Thymus (tissue), 14 donors: ENCODE measurements at places on chromosomes 5 and 9. TPM values are rescaled to one million over a fixed set of nuclear protein-coding genes. Genes with fewer than 3 reads are reported as not detected.
A peak's percentile ranks its signal among the peaks of the same experiment; 100 is the strongest.

Gene DMGDH
- 1.1 TPM for polyA plus RNA-seq

Gene DBN1
- 34.3 TPM for polyA plus RNA-seq

Gene CCL21
- polyA plus RNA-seq = 16.6 TPM

Gene F2RL2
- 0.91 TPM for polyA plus RNA-seq

Gene STARD4
- polyA plus RNA-seq = 7.0 TPM

Gene PCDH12
- 0.52 TPM for polyA plus RNA-seq

Gene FOXD4
- polyA plus RNA-seq = 0.82 TPM

Gene KCNV2
- polyA plus RNA-seq = not detected

Gene ANKRD34B
- polyA plus RNA-seq = 0.59 TPM

GRCh38 chr9:127910613-127911205, 6.1 kb downstream of the ST6GALNAC4 start:
- no peak for DNase-seq
- peak overlapping the region; percentile 66 for H3K27ac ChIP-seq
- peaks cover 67% of the 10 kb centered on the region for H3K4me1 ChIP-seq

DNA sequence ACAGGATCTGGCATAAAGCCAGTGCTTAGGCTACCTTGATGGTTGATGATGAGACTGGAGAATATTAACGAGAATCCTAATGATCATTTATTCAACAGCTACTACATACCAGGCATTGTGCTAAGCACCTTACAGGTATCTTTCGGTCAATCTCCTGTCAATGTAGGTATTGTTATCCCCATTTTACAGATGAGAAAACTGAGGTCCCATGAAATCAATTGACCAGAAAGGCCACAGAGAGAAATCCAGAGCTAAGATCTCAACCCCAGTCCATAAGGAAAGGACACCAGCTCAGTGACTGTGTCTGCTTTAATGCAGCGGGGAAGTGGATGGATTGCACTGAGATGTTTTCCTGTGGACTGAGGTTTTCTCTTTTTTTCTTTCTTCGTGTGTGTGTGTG, 63.3 kb downstream of the ARHGEF37 start:
- no peaks in the 10 kb centered on the region for H3K36me3 ChIP-seq
- H3K27me3 ChIP-seq = no peaks in the 10 kb centered on the region

GRCh38 chr5:142870532-142871362, 100.6 kb downstream of the ARHGAP26 start:
- H3K27ac ChIP-seq = peak overlapping the region; percentile 20
- DNase-seq = no peak
- no peak overlapping the region for H3K4me3 ChIP-seq
- no peaks in the 10 kb centered on the region for H3K36me3 ChIP-seq
- no peaks in the 10 kb centered on the region for H3K27me3 ChIP-seq

DNA sequence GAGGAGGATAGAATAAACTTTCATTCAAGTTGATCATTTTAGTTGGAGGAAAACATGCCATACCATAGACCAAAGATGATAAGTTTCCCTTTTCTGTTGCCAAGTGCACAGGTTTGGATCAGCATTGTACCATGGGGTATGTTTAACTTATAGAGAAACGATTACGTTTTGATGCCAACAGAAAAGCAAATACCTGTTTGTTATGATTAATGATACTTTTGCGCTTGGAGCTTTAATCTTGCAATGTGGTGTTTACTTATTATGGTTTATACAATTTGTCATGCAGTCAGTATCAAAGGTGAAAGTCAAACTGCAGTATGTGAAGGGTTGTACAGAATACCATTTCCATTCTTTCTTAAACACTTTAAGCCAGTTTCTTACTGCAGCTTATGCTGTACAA, 13.2 kb upstream of the ARHGEF28 start:
- no peaks in the 10 kb centered on the region for H3K4me1 ChIP-seq
- no peak for DNase-seq
- no peaks in the 10 kb centered on the region for H3K36me3 ChIP-seq
- no peak overlapping the region for H3K4me3 ChIP-seq
- no peaks in the 10 kb centered on the region for H3K27me3 ChIP-seq
- H3K27ac ChIP-seq = no peak overlapping the region

DNA sequence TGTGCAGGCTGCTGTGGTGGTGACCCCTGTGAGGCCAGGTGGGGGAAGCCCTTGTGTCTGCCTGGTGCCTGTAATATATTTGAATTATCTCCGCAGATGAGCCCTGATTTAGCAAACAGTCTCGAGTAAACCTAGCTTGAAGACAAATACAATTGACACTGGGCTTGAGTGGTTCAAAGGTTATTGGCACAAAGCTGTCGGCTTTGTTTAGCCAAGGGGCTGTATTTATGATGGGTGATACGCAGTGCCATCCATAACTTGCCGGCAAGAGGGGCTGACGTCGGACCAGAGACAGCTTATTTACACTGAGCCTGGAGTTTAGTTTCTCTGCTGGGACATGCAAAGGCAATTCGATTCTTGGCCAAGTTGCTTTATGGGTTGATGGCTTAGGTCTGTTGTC, 20.0 kb upstream of the PITX1 start:
- H3K36me3 ChIP-seq = no peaks in the 10 kb centered on the region
- no peak overlapping the region for H3K4me3 ChIP-seq
- H3K4me1 ChIP-seq = no peaks in the 10 kb centered on the region
- no peak overlapping the region for H3K27ac ChIP-seq
- peaks cover 31% of the 10 kb centered on the region for H3K27me3 ChIP-seq
- no peak for DNase-seq

DNA sequence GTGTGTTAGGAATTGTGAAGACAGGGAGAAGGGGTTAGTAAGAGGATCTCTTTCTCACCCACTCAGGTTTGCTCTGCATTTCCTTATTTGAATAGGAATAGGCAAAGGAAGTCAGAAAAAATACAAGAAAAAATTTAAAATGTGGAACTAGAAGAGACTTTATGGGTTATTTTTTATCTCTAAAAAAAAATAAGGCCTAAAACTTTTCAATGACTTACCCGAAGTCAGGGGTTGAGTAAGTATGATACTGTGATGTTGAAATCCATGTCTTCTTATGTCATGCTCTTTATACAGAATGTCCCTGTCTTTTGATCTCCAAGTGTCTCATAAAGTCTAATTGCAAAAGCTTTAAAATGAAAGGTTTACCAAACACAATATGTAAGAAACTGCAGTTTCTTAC, 148.3 kb upstream of the PIK3R1 start:
- DNase-seq = no peak
- H3K4me3 ChIP-seq = no peak overlapping the region
- no peak overlapping the region for H3K27ac ChIP-seq

DNA sequence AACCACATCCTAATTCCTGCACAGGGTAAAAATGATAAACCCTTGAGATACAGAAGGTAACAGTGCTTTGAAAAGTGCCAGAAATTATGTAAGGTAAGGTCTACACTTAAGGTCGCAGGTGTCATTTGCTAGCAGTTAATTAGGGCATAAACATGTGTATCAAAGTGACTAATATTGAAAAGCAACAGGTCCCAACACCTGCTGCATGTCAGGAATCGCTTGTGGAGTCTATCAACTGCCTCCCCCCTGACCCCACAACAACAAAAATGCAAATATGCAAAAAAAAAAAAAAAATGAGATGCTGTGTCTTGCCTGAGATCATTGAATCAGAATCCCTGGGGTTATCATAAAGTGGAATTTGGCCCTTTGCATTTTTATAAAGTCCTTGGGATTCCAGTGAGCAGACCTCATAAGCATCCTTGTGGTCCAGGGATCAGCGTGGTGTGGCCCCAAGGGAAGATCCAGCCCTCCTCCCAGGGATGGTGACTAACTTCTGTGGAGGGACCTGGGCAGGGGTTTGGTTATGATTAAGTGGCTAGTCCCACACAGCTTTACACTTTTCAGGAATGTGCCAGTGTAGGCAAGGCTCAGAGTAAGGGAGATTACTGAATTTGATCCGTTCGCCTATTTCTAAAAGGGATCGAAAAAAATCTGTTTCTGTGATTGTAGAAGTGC, 92.5 kb upstream of the TNFSF8 start:
- no peak overlapping the region for H3K4me3 ChIP-seq
- H3K36me3 ChIP-seq = no peaks in the 10 kb centered on the region
- H3K27me3 ChIP-seq = no peaks in the 10 kb centered on the region

GRCh38 chr9:110025551-110026170, 182.3 kb downstream of the C9orf152 start:
- DNase-seq = no peak
- H3K27ac ChIP-seq = no peak overlapping the region
- no peaks in the 10 kb centered on the region for H3K36me3 ChIP-seq

GRCh38 chr9:99345942-99346341, 123.9 kb downstream of the SEC61B start:
- H3K4me3 ChIP-seq = no peak overlapping the region
- H3K27me3 ChIP-seq = no peaks in the 10 kb centered on the region
- no peaks in the 10 kb centered on the region for H3K4me1 ChIP-seq
- no peak overlapping the region for H3K27ac ChIP-seq
- H3K36me3 ChIP-seq = no peaks in the 10 kb centered on the region

DNA sequence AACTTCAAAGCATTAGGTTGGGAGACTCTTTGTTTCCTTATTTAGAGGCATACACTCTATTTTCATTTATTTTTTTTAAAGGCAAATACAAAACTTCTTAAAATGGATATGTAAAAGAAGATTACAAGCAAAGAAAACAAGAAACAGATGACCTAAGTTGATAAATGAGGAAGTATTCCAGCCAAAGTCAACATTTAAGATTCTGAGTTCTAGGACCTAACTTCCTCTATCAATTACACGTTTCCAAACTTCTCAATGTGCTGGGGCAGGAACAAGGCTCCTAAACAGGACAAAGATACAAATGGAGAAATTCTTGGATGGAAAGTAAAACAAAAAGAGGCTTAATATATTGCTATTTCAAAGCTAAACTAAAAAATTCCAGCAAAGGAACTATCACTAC, 89.5 kb downstream of the TLE1 start:
- DNase-seq = no peak
- H3K27ac ChIP-seq = no peak overlapping the region
- no peak overlapping the region for H3K4me3 ChIP-seq

DNA sequence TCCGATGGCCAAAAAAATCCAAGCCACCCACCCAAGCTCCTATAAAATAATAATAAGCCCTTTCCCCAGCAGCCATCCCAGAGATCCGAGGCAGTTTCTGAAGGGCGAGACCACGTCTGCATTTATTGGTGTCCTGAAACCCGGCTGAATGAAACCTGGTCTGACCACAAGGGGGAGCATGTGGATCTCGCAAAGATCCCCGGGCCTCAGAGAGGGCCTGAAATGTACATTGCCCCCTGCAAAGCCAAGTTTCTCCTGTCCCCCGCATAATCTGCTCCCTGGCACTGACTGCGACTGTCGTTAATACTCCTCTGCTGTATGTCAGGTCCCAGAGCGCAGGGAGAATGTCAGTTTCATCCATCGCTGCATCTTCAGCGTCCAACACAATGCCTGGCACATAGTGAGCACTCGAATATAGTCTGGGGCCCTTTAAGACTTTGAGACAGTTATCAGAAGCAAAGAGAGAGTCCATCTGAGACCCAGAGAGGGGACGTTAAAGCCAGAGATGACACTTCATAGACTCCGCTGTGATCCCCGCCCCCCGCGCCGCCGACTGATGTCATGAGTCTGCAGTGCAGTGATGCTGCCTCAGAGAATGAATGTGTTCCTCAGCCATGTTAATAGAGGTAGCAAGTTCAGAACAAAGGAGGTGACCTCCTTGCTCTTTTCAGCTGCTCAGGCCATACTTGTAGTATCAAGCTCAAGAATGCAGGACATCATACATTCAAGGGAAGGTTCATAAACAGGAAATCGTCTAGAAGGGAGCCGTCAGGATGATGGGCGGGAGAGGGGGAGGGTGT, 74.5 kb upstream of the BARHL1 start:
- peaks cover 45% of the 10 kb centered on the region for H3K27me3 ChIP-seq
- DNase-seq = peak; percentile 56
- no peak overlapping the region for H3K27ac ChIP-seq
- H3K4me3 ChIP-seq = no peak overlapping the region

DNA sequence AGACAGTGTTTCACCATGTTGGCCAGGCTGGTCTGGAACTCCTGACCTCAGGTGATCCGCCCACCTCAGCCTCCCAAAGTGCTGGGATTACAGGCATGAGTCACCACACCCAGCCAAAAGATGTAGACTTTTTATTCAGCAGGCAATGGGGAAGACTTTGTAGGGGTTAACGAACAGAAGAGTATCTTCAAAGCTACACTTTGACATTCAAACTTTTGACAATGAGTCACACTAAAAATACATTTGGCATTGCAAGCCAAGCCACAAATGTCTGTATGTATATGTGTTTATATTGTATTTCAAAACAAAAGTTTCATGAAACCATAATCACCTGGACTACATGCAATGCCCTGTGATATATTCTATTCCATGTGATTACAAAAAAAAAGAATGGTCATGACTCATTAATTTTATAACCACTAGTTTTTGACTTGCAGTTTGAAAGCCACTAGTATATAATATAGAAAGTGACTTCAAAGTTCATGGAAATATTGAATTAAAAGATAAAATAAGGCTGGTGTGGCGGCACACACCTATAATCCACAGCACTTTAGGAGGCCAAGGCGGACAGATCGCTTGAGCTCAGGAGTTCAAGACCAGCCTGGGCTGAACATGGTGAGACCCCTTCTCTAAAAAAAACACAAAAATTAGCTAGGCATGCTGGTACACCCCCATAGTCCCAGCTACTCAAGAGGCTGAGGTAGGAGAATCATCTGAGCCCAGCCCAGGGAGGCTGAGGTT, 8.3 kb downstream of the DIMT1 start:
- H3K4me3 ChIP-seq = no peak overlapping the region
- H3K27me3 ChIP-seq = no peaks in the 10 kb centered on the region
- H3K36me3 ChIP-seq = peaks cover 14% of the 10 kb centered on the region
- no peak for DNase-seq
- H3K4me1 ChIP-seq = no peaks in the 10 kb centered on the region
- no peak overlapping the region for H3K27ac ChIP-seq

- H3K36me3 ChIP-seq = no peaks in the 10 kb centered on the region
- H3K27me3 ChIP-seq = no peaks in the 10 kb centered on the region
- DNase-seq = no peak
- no peak overlapping the region for H3K4me3 ChIP-seq
- no peak overlapping the region for H3K27ac ChIP-seq
- no peaks in the 10 kb centered on the region for H3K4me1 ChIP-seq
Measured at GRCh38 chr5:128681764-128682592, 143.9 kb upstream of the FBN2 start.

DNA sequence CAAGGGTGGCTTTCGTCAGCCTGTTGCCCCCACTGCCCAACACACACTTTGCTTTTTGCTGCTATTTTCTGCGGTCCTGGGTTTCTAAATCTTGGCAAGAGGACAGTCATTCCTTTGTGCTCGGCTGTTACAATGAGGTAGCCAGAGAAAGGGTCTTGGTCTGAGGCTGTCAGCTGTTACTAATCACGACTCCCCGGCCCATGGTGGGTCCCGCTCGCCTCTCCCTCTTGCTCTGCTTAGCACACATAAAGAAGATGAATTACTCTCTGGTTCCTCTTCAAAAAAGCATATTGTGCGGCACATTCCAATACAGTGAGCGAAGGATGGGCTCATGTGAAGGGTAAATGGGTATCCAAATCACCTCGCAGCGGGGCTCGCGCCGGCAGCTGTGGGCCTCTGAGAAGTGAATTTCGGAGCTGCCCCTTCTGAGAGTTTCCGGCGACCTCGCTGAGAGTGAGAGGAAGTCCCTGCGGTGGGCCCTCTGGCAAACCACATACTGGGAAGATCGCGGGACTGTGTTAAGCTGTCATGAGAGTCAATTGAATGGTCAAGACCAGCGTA, 56.0 kb downstream of the SLC1A3 start:
- H3K4me3 ChIP-seq = no peak overlapping the region
- H3K4me1 ChIP-seq = peaks cover 6% of the 10 kb centered on the region
- no peak for DNase-seq

GRCh38 chr5:177968661-177969211, 27.3 kb downstream of the PROP1 start:
- H3K4me1 ChIP-seq = no peaks in the 10 kb centered on the region
- no peak overlapping the region for H3K27ac ChIP-seq
- H3K27me3 ChIP-seq = peaks cover 2% of the 10 kb centered on the region
- H3K4me3 ChIP-seq = no peak overlapping the region

- no peak overlapping the region for H3K27ac ChIP-seq
- no peaks in the 10 kb centered on the region for H3K4me1 ChIP-seq
- H3K4me3 ChIP-seq = no peak overlapping the region
Measured at GRCh38 chr9:104104360-104104759, 10.3 kb downstream of the SMC2 start.
